ENCODE measurements at places on chromosomes 7 and 10.

GRCh38 chr7:101108961-101109360, 17.9 kb upstream of the SERPINE1 start:
- no peak for DNase-seq

GRCh38 chr10:127945341-127945758, 38.4 kb downstream of the PTPRE start:
- DNase-seq = peak; percentile 25

GRCh38 chr7:4479367-4480039, 202.6 kb upstream of the FOXK1 start:
- DNase-seq = no peak

GRCh38 chr7:127978421-127978820, 52.8 kb downstream of the LRRC4 start:
- DNase-seq = no peak

GRCh38 chr7:136698977-136699376, 169.5 kb upstream of the CHRM2 start:
- no peak for DNase-seq

GRCh38 chr7:107387573-107388219, 82.2 kb upstream of the GPR22 start:
- no peak for DNase-seq

All from stimulated activated CD4-positive, alpha-beta T cell treated with anti-CD3 and anti-CD28 coated beads, Interleukin-2, amount 100 ng/mL, for 4 hours (primary cell).